Left lung (tissue), 14 donors: ENCODE measurements at places on chromosomes 6 and 20. TPM values are rescaled to one million over a fixed set of nuclear protein-coding genes. Genes with fewer than 3 reads are reported as not detected.

GRCh38 chr20:18701969-18702368 is 111.6 kb upstream of the SCP2D1 start:
- H3K36me3 ChIP-seq: no peaks in the 10 kb centered on the region
- no peak overlapping the region for H3K27ac ChIP-seq
- no peak for DNase-seq

- H3K27me3 ChIP-seq: no peaks in the 10 kb centered on the region
- DNase-seq: no peak
- H3K4me1 ChIP-seq: no peaks in the 10 kb centered on the region
These were observed 158.7 kb upstream of the CENPW start for GRCh38 chr6:126181173-126181741.

DNA sequence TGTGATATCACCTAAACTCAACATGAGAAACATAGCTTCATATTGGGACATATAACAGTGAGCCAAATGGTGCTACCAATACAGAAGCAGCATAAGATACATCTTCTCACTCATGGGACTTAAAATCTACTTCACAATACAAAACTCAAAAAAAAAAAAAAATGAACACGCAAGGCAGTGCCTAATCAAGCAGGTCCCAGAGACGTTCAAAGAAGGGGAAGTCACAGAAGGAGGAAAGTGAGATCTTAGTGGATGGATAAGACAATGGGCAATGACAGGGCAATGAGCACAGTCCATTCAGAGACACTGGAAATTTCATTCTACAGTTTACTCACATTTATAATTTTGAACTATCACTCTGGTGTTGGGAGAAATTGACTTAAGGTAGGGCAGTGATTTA is 88.3 kb downstream of the FAM50B start:
- DNase-seq: no peak
- H3K4me3 ChIP-seq: no peak overlapping the region
- no peaks in the 10 kb centered on the region for H3K27me3 ChIP-seq
- no peaks in the 10 kb centered on the region for H3K36me3 ChIP-seq
- H3K4me1 ChIP-seq: no peaks in the 10 kb centered on the region
- H3K27ac ChIP-seq: no peak overlapping the region

DNA sequence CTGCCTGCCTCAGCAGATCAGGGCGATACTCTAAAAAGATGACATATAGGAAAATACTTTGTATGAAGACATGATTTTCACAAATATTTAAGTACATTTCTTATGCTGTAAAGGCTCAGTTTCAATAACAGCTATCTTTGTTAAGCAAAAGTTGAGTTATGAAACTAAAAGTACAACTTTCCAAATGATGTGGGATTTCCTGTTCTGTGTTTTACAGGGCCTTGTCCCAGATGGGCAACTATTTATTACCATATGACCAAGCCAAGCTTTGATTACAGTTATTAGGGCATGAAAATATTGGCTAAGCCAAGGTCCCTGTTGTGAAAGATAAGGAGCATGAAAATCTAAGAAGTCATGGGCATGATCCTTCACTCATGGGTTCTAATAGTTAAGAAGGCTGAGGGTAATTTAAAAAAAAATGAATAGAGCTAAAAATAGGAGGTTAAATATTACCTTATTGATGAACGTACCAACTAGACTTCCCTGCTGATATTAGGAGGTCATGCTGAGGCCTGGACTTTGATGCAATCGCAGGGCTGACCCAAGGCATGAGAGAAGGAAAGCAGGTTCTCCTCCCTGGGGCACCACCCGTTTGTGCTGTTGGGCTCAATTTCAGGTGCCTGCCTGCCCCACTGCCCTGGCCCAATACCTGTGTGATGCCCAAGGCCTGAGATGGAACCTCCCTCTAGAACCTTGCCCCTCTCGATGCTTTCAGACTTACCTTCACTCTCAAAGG is 294.4 kb upstream of the PRDM1 start:
- no peak overlapping the region for H3K4me3 ChIP-seq
- no peak for DNase-seq
- H3K36me3 ChIP-seq: no peaks in the 10 kb centered on the region
- no peaks in the 10 kb centered on the region for H3K4me1 ChIP-seq
- no peak overlapping the region for H3K27ac ChIP-seq

- peaks cover 100% of the 10 kb centered on the region for H3K27me3 ChIP-seq
- H3K4me3 ChIP-seq: no peak overlapping the region
- H3K36me3 ChIP-seq: no peaks in the 10 kb centered on the region
- no peak overlapping the region for H3K27ac ChIP-seq
- peaks cover 18% of the 10 kb centered on the region for H3K4me1 ChIP-seq
These were observed 5.1 kb downstream of the TFAP2A start for GRCh38 chr6:10409731-10410206.

- peak; percentile 81 for DNase-seq
- H3K4me3 ChIP-seq: no peak overlapping the region
- no peaks in the 10 kb centered on the region for H3K27me3 ChIP-seq
- H3K36me3 ChIP-seq: no peaks in the 10 kb centered on the region
These were observed 51.3 kb downstream of the AKAP12 start for GRCh38 chr6:151290877-151291721.

GRCh38 chr6:18712595-18712994 is 325.4 kb downstream of the RNF144B start:
- no peaks in the 10 kb centered on the region for H3K4me1 ChIP-seq
- DNase-seq: no peak
- H3K27ac ChIP-seq: no peak overlapping the region

- H3K36me3 ChIP-seq: no peaks in the 10 kb centered on the region
- no peaks in the 10 kb centered on the region for H3K4me1 ChIP-seq
- no peak for DNase-seq
- no peak overlapping the region for H3K4me3 ChIP-seq
- no peaks in the 10 kb centered on the region for H3K27me3 ChIP-seq
- no peak overlapping the region for H3K27ac ChIP-seq
These were observed 57.6 kb downstream of the PSMG4 start for GRCh38 chr6:3316331-3316730.

- no peak overlapping the region for H3K27ac ChIP-seq
- no peaks in the 10 kb centered on the region for H3K4me1 ChIP-seq
- no peaks in the 10 kb centered on the region for H3K27me3 ChIP-seq
- H3K36me3 ChIP-seq: no peaks in the 10 kb centered on the region
- H3K4me3 ChIP-seq: no peak overlapping the region
- no peak for DNase-seq
These were observed 107.3 kb downstream of the TINAG start for GRCh38 chr6:54415517-54415916.

DNA sequence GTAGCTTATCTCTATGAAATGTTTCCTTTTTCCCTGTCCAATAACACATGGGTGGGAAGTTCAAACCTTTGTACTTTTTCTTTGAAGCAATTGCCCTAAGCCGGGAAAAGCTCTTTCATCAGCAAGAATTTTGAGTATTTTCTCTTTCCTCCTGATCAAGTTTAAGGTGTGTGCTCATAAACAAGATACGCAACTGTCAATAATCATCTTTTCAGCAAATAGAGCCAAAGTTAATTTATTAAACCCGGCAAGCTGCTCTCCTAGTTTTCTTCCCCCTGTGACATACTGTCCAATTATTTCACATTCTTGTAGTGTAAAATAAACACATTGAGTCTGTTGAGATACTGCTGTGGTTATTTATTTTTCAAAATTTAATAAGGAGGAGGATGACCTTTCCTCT is 194.4 kb downstream of the EDN1 start:
- H3K27me3 ChIP-seq: no peaks in the 10 kb centered on the region
- no peaks in the 10 kb centered on the region for H3K36me3 ChIP-seq
- no peak overlapping the region for H3K4me3 ChIP-seq
- DNase-seq: no peak
- H3K4me1 ChIP-seq: no peaks in the 10 kb centered on the region

GATA5 gene
- total RNA-seq: 2.5 TPM

COL9A1 gene
- not detected for total RNA-seq

COL9A3 gene
- total RNA-seq: 2.6 TPM
